Activated T-helper 1 cell treated with anti-CD3 and anti-CD28 coated beads, Interleukin-2, amount 50 U/mL, for 16 hours (primary cell): ENCODE measurements at places on chromosomes 12 and 14.

DNA sequence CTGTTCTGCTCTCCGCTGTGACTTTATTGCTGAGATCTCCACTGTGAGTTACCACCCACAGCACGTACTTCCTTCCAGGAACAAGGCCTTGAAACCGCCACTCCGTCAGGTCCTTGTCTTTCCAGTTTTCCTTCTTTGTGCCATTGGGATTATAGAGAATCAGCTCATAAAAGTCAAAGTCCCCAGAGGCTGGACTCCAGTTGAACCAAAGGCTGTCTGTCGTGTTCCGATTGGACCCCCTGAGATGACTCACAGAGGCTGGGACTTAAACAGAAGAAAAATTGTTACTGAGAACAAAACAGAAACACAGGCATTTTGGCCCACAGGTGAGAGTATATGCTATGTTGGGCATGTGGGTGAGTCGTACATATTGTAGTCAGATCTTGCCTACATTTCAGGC is 76.6 kb downstream of the PTPRB start:
- DNase-seq = no peak

- no peak for DNase-seq
These were observed 80.8 kb downstream of the BHLHE41 start for GRCh38 chr12:26044007-26044394.

DNA sequence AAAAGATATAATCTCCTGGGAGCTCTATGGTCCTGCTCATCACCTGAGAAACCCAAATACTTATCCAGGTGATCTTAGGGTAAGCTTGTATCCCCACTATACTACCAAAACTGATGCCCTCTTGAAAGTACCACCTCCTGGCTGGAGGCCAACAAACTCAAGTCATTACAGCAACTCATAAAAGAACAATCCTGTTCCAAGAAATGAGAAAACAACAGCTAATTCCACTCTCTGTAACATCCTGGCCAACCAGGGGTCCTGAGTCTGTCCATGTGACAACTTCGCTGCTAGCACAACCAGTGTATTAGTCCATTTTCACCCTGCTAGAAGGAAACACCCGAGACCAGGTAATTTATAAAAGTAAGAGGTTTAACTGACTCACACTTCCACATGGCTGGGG is 190.0 kb upstream of the BMP4 start:
- no peak for DNase-seq

DNA sequence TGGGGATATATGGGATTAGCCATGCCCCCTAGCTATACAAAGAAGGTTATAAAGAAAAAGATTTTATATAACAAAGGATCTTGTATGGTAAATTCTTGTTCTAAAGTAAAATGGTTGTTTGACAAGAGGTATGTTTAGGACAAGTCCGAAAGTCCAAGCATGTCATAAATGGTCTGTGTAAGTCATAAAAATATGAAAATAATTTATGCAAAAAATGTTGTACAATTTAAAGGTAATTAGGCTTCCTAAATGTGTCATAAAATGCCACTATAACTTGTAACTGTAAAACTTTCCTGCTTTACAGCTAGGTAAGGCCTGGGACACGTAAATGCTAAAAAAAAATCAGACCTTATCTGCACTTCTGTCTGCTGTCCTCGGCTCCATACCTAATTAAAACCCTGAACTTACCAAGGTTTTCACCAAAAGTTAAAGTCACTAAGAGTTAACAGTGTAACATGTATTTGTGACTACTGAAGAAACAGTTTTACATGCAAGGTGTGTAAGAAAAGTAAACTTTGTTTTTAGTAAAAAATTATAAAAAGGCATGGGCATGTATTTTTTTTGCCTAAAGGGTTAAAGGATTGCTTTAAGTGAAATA is 110.0 kb upstream of the RESF1 start:
- DNase-seq = no peak

GRCh38 chr12:80222261-80222660 is 122.9 kb downstream of the OTOGL start:
- DNase-seq = no peak

- DNase-seq = no peak
These were observed 10.2 kb downstream of the VCPKMT start for GRCh38 chr14:50106178-50106577.

GRCh38 chr14:99266181-99267178 is 5.5 kb downstream of the BCL11B start:
- peak; percentile 83 for DNase-seq

- no peak for DNase-seq
These were observed 103.7 kb downstream of the ERC1 start for GRCh38 chr12:1094714-1095113.

DNA sequence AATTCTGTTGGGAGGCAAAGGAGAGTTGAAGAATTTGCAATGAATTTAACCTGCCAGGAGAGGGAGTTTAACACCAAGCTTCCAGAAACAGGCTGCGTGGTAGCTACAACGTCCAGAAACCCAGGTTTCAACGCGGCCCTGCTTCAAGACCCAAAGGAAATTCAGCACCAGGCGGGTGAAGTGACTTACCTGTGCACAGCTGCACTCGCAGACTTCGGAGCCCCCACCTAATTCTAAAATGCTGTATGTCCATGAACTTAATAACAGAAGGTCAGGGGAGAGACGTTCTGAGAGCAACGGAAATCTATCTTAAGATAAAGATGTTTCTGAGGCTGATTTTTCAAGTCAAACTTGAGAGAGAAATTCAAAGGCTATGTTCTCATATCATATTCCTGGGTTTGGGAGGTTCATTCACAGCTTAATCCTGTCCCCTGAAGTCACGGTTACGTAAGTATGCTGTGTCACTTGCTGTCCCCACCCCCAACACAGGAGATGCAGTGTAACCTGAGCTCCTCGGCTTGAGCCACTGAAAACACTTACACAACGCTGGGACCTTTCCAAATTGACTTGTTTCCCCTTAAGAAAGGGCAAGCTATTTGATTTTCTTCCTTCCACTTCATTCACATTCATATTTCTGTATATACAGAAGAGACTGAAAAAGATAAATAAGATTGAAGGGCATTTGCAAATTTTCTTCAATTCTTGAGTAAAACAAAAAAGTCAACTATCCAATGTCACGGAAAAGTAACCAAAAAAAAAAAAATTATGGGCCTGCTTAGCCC is 22.7 kb downstream of the CLIP1 start:
- no peak for DNase-seq

DNA sequence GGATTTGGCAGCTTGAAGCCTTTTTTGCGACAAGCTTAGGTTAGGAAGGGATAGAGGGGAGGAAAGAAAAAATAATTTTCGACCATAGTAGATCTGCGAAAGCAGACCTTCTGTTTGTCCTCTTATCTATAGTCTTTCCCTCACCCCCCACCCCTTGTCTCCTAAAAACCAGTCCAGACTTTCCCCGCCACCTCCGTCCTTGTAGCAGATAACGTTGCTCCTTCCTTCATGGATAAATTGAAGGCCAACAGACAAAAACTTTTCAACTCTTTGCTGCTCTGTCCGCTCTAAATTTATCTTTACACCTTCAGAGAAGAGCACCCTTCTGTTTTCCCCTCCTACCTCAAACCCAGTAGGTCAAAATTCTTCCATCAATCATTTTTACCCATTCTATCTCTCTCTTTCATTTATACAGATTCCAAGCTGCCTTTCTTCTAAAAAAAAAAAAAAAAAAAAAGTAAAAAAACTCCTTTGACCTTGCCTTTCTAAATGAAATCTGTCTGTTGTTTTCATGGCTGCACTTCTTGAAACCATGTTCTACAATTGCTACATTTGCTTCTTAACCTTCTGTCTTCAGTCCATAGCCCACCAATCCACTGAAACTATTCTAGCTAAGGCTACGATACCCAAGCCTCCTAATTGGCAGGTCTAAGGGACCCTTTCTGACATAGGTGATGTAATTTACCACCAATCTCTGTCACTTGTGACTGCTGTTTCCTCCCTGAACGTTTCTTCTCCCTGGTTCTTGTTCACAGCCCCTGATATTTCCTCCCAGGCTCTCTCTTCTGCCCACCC is 11.1 kb upstream of the NEMF start:
- DNase-seq = no peak

DNA sequence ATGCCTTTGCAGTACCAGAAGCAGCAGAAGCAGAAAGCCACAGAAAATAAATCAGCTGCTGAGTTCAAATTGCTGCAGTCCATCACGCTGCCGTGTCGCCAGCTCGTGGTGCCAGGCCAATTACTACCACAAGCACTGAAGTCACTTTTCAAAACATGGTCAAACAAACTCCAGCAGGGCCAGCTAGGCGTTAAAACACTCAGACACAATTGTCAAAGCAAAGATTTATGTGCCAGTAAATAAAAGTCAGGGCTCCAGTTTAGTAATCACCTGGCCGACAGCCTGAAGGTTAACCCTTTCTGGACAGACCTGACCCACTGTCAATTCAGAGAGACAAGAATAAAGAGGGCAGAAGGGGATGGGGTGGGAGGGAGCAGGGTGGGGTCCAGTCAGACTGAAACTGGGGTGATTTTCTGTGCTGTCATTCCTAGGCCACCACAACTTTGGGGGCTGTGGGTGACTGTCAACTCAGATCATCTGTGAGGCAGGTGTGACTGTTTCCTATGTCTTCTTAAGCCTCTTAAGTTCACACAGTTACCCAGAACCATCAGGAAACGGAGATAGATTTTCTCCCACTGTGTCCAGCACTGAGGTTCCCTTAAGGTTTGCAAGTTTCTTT is 109.8 kb upstream of the FUT8 start:
- no peak for DNase-seq

- DNase-seq = no peak
These were observed 224.0 kb downstream of the KTN1 start for GRCh38 chr14:55803873-55804553.

GRCh38 chr12:109718390-109718789 is 4.8 kb downstream of the FAM222A start:
- DNase-seq = no peak

DNA sequence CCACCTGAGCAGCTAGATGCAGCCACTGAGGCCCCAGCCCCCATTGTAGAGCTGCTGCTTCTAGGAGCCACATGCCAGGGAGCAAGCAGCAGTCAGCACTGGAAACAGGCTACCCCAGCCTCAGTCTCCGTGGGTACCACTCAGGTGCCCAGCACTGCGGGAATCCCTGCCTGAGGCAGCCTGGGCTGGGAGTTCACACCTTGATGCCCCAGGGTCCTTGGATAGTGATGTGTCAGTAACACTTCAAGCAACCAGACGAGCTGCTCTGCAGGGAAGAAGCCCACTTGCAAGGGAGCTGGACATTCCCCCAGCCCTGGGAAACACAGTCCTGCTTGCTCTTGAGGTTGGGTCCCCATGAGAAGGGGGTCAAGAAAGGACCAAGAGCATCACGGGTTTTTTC is 90.7 kb downstream of the ZFP36L1 start:
- DNase-seq = no peak

DNA sequence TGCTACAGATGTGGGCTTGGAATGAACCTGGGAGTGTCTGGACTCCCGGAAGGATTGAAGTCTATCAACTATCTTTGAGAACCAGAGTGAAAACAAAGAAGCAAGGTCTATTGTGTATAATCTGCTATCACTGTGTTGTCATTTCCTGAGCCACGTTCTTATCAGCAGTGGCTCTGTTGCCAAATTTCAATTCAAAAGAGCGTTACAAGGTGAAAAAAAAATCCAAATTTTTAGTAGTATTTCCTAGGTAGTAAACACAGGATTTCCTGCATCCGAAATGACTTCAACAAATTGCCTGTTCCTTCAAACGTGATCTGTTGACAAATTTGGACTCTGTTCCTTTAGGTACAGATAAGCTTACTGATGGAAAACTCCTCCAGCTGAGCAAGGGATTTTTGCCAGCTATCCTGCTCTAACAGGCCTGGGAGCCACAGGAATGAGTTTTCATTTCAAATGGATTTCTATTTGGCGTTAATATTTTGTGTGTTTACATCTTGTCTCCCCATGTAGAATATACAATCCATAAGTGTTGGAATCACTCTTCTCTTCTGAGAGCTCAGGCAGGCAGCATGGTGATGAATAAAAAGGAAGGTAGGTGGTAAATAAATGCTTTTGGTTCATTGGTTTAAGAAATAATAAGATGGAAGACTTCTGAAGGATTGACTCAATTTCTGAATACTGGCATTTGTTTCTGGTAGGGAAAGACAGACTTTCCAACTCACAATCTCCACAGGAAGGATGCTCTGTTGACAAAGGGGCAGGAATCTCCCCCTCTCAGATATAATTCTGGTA is 58.5 kb downstream of the GPR135 start:
- no peak for DNase-seq

DNA sequence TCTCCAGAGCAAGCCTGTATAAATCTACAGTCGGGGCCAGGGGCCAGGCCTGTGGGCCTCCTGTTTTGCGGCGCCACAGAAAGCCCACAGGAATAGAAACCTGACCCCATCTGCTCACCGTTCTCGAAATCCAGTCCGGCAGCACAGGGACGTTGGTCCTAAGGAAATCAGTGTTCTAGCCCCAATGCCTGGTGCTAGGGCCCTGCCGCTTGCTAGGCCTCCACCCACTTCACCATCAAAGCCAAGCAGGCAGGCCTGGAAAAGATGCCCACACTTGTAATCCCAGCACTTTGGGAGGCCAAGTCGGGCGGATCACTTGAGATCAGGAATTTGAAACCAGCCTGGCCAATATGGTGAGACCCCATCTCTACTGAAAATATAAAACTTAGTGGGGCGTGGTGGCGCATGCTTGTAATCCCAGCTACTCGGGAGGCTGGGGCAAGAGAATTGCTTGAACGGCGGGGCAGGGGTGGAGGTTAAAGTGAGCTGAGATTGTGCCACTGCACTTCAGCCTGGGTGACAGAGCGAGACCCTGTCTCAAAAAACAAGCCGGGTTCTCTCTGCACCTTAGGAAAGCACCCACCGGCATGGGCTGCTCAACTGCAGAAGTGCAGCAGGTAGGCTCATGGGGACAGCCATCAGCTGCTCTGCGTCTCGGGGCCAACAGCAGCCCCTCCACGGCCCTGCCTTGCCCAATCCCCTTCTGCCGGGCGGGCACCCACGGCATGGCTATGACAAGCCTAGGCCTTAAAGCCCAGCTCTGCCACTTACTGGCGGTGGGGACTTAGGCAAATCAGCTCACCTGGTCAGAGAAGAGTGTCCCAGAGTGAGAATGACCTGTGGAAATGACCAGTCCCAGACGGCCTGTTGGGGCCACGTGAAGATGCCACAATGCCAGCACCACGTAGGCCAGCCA is 47.4 kb downstream of the VWF start:
- DNase-seq = no peak

- DNase-seq = no peak
These were observed 12.1 kb downstream of the RPS29 start for GRCh38 chr14:49574038-49574437.

GRCh38 chr14:99118046-99118721 is 153.8 kb downstream of the BCL11B start:
- DNase-seq = no peak

GRCh38 chr14:91315844-91316267 is 71.4 kb upstream of the GPR68 start:
- peak; percentile 64 for DNase-seq
